ENCODE measurements at places on chromosomes 1 and 21.

DNA sequence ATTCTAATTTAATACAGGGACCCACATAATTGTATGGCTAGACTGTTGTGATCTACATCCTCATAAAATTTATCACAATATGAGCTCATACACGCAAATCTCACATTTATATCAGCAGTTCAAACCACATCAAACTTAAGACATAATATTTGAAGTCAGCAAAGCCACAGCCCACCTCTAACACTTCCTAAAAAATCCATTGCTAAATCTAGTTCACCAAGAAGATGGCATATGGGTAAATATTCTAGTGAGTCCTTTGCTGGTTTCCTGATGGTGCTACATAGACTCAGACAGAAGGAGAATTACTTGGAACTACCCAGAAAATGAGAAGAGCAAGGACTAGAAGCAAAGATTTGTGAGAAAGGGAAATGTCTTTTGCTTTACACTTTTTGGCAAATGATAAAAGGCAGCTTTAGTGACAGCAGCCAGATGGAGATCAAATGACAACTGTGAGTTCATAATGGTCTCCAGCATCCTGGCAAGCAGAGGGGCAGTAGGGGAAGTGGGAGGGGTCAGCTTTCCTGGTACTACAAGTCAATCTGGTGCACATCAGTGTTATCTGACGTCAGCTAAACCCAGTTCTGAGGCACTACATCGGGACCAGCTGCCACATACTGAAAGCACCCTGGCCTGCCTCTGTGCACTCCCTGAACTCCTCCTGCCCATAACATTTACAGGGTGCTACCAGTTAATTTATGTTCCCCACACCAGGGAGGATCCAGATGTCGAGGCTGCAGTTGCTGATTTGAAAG, 10.6 kb upstream of the GADD45A start:
- no peak for DNase-seq

DNA sequence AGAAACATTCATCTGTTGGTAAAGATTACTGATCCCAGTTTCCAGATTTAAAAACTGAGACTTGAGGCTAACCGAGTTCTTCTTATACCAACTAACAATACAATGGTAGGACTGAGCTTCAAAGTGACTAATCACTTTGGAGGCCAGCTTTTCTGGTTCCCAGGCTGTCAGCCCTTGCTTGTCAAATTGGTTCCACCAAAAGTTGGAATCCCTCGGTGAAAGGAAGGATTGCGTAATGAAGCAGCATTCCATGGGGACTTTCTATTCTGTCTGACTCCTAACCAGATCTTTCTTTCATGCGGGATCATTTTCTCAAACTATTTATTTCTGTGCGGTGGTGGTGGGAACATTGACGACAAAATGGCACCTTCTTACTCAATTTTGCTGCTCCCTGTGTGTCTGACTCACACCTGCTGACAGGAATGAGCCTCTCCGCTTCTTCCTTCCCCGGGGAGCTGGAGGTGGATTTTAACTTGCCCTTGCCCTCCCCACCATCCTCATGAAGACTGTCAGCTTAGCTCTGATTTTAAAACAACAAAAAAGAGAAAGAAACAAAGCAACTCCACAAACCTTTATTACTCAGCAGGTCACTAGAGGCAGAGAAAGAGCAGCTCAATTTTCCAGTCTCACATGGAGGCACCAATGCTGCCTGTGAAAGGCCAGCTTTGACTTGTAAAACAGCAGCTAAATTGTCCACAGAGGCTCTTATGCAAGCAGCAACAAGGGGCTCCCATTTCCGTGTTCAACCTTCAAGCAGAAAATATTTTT, 32.9 kb upstream of the RASAL2 start:
- DNase-seq: no peak

DNA sequence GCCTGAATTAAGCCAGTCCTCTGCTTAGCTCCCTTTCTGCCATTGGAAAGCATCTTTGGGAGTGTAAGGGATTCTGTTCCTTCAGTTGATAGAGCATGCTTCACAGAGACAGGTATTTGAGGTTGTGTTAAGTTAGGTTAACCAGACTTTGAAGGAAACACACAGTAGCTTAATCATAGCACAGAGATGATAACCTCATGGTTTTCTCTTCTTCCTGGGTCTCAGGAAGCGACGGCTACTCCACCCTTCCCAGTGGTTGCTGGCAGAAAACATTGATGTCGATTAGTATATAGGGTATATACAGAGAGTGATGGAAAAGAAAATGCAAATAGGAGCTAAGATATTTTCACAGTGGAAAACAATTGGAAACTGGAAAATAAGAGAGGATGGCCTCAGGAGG, 42.0 kb downstream of the S1PR1 start:
- DNase-seq: no peak

DNA sequence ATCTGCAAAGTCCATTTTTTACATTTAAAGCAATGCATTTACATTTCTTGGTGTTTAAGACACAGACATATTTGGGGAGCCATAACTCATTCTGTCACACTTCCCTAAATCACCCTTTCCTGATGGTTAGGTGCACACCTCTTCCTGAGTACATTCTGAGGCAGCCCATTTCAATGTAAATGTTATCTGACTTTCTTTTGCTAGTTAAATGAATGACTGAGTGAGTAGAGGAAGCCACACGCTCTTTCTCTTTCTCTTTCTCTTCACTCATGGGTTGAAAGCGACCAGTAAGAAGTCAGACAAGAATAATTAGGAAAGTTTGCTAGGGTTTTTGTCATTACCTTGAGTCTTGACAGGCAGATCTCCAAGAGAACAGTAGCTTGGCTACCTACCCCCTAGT, 143.1 kb downstream of the S1PR1 start:
- DNase-seq: no peak

DNA sequence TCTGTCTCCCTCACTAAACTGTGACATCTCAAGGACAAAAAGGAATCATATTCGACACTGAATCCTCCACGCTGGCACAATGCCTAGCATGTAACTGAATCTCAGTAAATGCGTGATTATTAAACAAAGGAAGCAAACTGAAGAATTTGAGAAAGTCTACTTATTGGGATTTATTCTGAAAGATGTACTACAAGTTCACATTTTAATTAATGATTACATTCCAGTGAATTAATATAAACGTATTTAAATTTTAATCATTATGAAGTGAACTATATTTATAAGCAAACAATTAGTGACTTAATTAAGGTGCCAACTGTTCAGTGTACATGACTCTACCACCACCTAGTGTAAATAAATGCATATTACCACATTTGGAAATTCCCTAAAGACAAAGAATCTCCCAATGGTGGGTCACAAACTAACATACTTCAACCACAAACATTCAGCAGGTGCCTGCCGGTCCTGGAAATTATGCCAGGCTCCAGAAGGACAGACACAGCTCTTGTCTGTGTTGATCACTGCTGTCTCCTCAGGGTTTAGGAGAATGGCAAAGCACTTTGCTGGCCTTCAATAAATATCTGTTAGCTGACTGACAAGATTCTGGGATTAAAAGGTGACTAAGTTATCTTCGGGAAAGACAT, 56.3 kb downstream of the SMYD3 start:
- peak; percentile 32 for DNase-seq

GRCh38 chr1:217718873-217719272, 87.7 kb downstream of the SPATA17 start:
- no peak for DNase-seq

DNA sequence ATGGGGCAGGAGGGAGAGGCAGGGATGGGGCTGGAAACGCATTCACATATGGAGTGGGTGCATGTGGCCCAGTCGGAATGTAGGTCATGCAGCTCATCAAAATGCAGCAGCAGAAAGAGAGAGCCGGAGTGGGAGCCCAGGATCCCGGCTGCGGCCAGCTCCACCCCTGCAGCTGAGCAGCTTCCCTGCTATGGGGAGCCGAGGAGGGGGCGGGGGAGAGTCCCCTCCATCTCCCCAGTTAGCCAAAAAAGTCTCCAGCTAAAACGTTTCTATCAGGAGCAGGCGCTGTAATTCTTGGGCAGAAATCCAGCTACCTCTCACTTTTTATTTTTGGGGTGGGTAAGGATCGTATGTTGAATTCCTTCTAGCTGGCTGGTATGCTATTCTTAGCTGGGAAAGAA, 39.7 kb downstream of the MRPL37 start:
- no peak for DNase-seq

DNA sequence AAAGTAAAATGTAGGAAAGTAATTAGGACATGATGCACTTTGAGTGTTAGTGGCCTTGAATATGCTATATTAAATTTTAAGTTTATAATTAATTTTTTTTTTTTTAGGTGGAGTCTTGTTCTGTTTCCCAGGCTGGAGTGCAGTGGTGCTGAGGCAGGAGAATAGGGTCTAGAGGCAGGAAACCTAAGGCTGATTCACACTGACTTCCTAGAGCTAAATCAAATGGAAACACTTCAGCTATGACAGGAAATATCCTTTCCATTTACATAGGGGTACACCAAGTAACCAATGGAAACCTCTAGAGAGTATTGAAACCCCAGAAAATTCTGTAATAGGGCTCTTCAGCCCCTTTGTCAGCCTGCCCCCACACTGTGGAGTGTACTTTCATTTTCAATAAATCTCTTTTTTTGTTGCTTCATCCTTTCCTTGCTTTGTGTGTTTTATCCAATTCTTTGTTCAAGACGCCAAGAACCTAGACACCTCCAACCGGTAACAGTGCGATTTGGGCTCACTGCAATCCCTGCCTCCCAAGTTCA, 17.9 kb upstream of the THRAP3 start:
- no peak for DNase-seq

GRCh38 chr21:14878971-14879370, 185.8 kb downstream of the NRIP1 start:
- no peak for DNase-seq

GRCh38 chr1:33477451-33477850, 5.0 kb downstream of the ZSCAN20 start:
- DNase-seq: no peak

DNA sequence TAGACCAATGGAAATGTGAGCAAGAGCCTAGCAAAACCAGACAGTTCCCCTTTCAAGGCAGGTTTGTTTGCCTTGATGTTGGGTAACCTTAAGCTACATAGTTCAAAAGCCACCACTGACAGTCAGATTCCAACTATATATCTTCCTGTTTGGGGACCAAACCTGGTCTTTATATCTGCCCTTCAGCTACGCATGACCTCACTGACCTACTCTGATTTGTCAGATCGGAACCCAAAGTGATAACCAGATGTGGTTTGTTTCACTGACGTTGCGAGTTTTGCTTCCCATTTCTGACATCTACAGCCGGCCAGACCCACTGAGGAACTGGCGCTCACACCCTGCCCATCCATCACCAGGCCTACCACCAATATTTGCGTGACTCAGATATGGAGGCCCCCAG, 361.1 kb upstream of the CHRM3 start:
- DNase-seq: no peak

GRCh38 chr1:233796146-233796783, 108.2 kb upstream of the SLC35F3 start:
- no peak for DNase-seq

GRCh38 chr1:206809504-206810084, 37.3 kb upstream of the IL10 start:
- no peak for DNase-seq

DNA sequence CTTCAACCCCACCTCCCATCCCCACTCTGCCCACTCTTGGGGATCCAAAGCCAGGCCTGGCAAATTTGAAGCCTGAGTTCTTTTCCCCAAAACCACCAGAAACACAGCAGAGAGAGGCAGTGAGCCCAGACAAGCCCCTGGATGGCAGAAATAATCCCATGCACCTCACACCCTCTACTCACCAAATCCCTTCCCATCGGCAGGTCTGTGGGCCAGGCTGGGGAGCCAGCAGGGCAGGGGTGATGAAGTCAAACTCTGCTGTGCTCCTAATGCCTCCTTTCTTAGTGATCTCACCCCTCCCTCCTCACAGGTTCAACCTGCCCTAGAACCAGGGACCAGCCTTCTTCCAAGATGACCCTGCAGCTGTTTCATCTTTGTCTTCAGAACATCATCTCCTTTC, 72.4 kb downstream of the GLIS1 start:
- no peak for DNase-seq

- no peak for DNase-seq
Observed at GRCh38 chr21:35227786-35228185, 178.7 kb upstream of the RUNX1 start.

DNA sequence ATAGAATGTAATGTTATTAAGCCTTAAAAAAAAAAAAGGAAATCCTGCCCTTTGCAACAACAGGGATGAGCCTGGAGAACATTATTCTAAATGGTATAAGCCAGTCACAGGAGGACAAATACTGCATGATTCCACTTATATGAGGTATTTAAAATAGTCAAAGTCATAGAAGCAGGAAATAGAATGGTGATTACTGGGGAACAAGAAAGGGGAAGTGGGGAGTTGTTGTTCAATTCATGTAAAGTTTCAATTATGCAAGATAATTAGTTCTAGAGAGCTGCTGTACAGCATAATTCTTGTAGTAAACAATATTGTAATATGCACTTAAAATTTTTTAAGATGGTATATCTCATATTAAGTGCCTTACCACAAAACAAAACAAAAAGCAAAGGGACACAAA, 13.2 kb downstream of the FCER1A start:
- peak; percentile 44 for DNase-seq

DNA sequence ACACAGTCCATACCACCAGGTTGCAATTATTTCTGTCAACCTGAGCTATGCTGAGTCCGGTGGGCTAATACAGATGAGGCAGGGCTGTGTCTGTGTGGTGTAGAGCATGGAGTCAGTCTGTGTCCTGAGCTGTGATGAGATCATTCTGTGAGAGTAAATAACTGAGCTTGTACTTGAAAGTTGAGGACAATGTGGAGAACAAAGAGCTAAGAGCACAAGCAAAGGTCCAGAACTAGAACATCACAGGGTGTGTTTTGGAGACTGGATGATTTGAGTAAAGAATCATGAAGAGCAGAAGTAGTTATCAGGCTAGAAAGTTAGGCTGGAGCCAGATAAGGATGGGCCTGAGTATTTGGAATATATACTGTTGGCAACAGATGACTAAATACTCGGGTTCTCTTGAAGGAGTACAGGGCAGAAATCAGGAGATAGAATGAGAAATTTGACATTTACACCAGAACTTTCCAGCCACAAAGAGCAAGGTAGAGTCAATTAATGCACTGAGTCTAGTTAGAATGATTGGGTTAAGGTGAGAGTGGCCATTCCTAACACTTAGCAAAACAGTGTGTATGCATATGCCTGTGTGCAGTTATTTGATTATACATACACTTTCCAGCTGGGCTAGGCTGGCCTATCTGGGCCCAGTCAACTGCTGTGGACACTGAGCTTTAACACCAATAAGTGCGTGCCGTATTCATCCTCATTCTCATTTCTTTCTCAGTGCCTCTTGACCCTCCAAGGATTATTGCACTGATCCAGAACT, 48.8 kb downstream of the LEPR start:
- no peak for DNase-seq

DNA sequence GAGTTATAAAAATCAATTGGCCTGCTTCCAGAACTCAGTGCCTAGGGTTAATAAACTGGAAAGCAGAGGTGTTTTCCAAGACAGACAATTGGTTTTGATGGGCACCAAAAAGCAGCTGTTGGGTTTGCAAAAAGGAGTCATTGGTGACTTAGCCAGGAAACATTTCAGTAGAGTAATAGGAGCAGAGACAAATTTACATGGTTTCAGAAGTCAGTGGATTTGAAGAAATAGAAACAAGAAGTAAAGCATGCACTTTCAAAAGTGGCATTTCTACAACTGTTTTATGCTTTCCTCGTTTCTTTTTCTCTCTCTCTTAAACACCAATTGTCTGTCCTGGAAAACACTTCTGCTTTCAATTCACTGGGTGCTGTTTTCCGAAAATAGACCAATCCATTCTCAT, 87.8 kb downstream of the GLUL start:
- peak; percentile 58 for DNase-seq

GRCh38 chr1:98221923-98222322, 301.1 kb upstream of the DPYD start:
- no peak for DNase-seq

All from inflammatory macrophage treated with lipopolysaccharide for 1 hour (primary cell).